ENCODE measurements at places on chromosomes 3 and 15.
A peak's percentile ranks its signal among the peaks of the same experiment; 100 is the strongest.

GRCh38 chr3:55000546-55000945, 72.7 kb upstream of the LRTM1 start:
- DNase-seq = peak; percentile 84

DNA sequence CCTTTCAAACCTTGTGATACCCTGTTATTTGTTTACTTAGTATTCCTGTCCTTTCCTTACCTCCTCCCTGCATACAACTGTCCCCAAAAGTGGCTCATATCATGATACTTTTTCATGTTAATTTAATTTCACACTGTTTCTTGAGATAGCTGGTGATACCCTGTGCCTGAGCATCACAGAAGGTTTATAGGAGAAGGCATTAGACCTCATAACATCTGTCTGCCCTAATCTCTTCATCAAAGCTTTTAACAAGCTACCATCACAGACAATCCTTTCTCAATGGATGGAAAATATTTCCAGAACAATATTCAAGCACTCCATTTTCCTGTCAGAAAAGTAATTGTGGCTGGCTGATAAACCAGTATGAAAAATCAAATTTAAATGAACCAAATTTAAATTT, 81.6 kb downstream of the SSR3 start:
- DNase-seq = no peak

DNA sequence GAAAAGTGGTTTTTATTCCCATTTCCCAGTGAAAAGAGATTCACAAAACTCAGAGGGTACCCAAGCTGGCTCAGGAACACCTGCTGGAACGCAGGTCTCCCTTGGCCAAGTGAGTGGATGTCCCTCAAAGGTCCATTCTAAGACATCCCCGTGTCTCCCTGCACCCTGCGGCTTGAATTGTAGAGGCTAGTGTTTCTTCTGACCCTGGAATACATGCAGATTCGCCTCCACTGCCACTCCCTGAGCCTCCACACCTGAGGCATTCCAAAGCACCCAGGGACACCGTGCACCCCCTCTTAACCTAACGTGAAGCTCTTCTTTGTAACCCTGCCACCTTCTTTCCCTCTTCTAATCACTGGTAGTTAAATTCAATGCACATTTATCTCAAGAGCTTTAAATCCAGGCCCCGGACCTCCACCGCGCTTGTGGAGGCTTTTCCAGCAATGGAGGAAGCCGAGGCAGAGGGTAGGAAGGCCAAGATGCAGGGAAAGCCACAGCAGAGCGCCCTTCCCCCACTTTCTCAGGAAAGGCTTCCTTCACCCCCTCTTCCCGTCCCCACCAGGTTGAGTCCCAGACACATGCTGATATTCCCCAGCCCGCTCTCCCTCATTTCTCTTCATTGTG, 590 bp upstream of the ITGA11 start:
- DNase-seq = no peak

GRCh38 chr15:66095871-66096687, 157.5 kb downstream of the MEGF11 start:
- peak; percentile 42 for DNase-seq

GRCh38 chr3:122458992-122459391, 43.1 kb upstream of the WDR5B start:
- DNase-seq = no peak

Data from osteoblast (primary cell).